Hematopoietic multipotent progenitor cell treated with erythropoietin and hydrocortisone succinate and interleukin-3 and kit ligand, for 15 days (in vitro differentiated cells): ENCODE measurements at places on chromosomes 5 and 9.

- no peak for DNase-seq
Observed at GRCh38 chr9:130607640-130608420, 28.5 kb downstream of the FUBP3 start.

DNA sequence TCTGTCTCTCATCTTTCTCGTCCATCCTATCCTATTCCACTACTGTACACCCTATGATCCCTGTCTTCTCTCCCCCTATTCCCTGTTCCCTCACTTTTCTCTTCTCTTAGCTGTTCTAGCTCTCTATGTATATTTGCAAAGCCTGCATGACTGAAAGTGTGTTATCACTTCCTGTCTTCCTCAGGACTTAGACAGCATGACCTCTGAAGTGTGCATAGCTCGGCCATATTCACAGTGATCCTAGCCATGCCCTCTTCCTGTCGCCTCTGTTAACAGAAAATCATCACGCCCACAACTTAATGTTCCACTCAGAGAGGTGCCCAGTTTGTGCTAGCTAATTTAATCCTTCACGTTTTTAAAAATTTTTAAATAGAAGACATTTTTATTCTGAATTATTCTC, 35.8 kb upstream of the CDH6 start:
- DNase-seq: no peak

DNA sequence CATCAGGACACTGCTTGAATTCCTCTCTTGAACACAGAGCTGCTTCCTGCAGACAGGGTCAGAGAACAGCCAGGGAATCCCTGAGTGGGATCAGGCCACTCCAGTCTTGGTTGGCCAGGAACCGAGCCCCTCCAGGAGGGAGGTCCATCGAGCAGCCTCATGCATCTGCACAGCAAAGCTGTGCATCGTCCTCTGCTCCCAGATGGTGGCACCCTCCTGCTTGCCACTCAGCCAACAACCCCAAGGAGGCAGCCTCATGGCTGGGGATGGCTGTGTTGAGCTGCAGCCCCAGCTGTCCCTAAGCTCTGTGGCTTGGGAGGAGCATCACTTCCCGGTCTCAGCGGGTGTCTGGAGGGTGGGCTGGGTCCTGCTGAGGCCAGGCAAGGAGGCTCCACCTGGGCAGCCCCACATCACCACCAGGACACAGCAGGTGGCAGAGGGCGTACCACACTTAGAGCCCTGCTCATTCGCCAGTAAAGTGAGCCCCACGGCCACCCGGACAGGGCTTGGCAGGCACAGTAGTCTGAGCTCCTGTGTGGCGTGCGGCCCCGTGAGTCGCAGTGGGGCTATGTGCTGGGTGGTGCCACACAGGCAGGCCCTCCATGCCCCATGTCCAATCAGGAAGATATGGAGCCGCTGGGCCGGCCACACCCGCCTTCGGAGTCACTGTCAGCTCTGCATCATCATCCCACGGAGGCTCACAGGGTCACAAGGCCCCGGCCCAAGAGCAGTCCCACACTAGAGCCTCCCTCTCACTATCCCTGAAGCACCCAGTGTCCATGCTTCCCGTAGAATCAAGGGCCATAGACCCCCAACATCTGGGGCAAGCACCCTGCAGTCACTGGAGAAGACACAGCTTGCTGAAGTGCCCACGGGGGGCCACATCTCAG, 11.9 kb downstream of the LPCAT1 start:
- no peak for DNase-seq

GRCh38 chr9:85055506-85056202, 386.1 kb downstream of the NTRK2 start:
- DNase-seq: no peak

GRCh38 chr5:169218861-169219260, 82.1 kb downstream of the SLIT3 start:
- no peak for DNase-seq

DNA sequence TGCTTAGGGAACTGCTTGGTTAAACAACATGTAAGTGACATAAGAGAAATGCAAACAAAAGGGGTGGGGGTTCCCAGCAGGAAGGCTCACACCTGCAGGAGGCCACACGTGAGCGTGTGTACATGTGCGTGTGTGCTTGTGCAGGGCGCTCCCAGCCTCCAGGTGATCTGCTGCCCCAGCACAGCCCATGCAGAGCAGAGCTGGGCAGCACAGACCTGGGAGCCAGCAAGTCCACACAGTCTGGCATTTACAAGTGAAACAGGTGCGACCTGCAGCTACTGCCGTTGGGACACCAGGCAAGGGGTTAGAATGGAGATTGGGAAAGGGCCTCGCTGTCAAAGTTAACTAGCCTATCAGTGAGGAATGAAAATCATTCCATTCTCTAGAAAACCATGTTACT, 41.8 kb downstream of the GRAMD2B start:
- DNase-seq: no peak

DNA sequence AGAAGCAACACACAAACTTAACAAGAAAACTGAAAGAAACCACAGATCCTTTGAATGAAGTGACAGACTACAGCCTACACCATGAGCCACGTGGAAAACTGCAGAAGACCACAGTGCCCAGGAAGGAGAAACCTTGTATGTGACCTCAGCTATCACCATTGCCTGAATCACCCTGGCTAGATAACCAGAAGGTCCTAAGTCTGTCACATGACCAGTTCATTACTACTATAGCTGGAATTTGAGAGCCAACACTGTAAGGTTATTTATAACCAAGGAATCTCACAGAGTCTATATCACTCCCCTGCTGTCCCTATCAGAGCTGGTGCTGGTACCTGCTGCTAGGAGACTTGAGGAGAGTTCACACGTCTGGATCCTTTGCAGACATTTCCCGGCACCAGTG, 90.3 kb upstream of the FBXL17 start:
- no peak for DNase-seq

DNA sequence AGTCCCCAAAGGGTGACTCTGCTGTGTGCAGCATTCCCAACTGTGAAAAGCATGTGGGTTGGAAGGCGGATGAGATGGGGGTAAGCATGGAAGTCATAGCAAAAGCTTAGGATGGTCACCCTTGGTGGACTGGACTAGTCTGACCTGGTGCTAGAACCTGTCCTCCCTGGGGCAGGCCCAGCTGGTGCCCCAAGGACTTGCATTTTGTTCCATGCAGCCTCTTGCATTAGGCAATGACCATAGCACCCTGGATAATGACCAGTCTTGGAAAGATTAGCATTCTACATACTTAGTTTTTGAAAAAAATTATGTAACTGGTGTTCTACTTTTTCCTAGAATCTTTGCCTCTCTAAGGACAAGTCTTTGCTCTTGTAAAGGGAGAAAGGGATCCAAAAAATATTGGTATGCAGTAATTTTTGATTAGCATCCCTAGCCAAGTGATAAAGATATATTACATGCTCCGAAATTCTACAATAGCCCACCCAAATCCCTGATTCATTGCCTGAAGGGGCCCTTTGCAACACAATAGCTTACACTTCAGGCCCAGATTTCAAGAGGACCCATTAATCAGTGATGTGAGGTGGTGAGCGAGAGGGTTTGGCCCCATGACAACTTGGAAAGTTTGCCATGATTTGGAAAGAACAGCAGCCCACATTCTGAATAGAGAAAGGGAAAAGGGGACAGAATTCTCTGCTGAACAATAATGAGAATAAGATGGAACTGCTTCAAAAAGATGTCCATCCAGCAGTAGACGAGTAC, 93.3 kb upstream of the CD180 start:
- DNase-seq: no peak

GRCh38 chr9:121689461-121690157, 38.2 kb downstream of the DAB2IP start:
- DNase-seq: no peak

- no peak for DNase-seq
Observed at GRCh38 chr9:121285835-121286687, 18.1 kb downstream of the GSN start.

GRCh38 chr5:79075646-79076426, 6.3 kb downstream of the BHMT2 start:
- no peak for DNase-seq

- DNase-seq: no peak
Observed at GRCh38 chr9:85302938-85303756, 438.6 kb downstream of the AGTPBP1 start.

GRCh38 chr9:132141948-132142594, 19.8 kb upstream of the NTNG2 start:
- no peak for DNase-seq

- DNase-seq: no peak
Observed at GRCh38 chr5:135103575-135103853, 69.5 kb upstream of the PITX1 start.

GRCh38 chr5:172664018-172664417, 23.0 kb downstream of the NEURL1B start:
- no peak for DNase-seq

- no peak for DNase-seq
Observed at GRCh38 chr9:138077898-138078540, 200.4 kb downstream of the CACNA1B start.

DNA sequence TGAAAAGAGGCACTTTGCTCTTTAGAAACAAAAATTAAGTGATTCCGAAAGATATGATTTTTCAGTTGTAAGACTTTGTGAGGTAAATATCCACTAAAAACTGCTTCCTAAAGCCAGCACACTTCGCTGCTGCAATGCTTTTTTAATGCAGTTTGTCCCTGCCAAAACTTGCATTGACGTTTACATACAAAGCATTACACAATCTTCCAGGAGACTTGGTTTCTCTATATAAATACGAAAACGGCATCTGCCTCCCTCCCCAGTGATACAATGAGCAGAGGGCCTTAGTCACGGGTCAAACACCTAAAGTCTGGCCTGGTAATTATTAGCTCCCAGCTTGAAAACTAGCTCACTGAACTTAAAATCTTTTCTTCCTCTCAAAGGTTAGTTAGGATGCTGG, 170.7 kb downstream of the TSSK1B start:
- no peak for DNase-seq

GRCh38 chr5:144503123-144503522, 332.4 kb downstream of the KCTD16 start:
- DNase-seq: no peak

GRCh38 chr5:91825618-91826017, 442.5 kb upstream of the ARRDC3 start:
- DNase-seq: no peak

DNA sequence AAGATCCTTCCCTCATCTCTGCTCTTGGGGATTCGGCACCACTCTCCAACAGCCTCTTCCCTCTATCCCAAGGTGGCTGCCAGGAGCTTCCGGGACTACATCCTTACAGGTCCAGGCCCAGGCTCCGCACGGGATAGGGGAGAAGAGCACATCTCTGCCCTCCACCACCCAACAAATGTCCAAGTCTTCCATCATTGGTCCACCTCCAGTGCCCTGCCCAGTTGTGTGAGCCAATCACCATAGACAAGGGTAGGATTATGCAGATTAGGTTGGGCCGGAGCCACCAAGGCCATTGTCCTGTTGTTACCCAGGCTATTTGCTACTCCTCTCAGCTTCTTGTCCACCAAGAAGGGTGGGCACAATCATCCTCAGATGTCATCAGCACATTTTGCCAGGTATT, 9.1 kb downstream of the UNC5A start:
- DNase-seq: no peak

DNA sequence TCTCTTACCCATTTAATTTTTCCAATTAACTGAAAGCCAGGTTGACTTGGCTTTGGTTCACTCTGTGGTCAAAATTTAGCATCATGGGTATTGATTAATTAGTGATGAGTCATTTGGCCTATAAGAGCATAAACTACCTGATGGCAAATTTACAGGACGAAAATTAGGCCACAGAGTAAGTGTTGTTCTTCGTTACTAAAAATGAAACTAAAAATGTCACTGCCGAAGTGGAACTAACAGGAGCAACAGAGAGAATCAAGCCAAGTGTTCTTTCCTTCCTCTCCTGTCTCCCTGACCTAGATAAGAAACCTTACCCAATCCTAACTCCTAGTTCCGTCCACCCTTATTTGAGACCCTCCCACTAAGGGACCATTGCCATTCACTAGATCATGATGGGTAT, 176.9 kb downstream of the RAB3C start:
- no peak for DNase-seq

DNA sequence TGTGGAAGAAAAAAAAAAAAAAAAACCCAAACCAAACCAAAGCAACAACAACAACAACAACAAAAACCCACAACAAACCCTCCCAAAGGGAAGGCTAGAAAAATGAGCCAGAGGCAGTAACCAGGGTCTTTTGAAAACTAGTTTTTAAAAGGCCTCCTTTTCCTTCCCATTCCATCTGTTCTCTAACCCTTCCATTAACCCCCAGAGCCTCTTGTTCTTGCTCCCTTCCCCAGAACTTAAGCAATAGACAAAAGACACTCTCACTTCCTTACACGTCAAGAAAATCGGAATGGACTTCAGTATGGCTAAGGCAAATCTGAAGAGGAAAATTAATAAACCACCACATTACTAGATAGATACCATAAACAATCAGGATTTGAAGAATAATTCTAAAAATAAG, 292.8 kb downstream of the ARL15 start:
- no peak for DNase-seq

GRCh38 chr5:107668154-107669095, 2.3 kb downstream of the EFNA5 start:
- DNase-seq: no peak

- DNase-seq: no peak
Observed at GRCh38 chr5:98713027-98713426, 60.4 kb upstream of the RGMB start.

DNA sequence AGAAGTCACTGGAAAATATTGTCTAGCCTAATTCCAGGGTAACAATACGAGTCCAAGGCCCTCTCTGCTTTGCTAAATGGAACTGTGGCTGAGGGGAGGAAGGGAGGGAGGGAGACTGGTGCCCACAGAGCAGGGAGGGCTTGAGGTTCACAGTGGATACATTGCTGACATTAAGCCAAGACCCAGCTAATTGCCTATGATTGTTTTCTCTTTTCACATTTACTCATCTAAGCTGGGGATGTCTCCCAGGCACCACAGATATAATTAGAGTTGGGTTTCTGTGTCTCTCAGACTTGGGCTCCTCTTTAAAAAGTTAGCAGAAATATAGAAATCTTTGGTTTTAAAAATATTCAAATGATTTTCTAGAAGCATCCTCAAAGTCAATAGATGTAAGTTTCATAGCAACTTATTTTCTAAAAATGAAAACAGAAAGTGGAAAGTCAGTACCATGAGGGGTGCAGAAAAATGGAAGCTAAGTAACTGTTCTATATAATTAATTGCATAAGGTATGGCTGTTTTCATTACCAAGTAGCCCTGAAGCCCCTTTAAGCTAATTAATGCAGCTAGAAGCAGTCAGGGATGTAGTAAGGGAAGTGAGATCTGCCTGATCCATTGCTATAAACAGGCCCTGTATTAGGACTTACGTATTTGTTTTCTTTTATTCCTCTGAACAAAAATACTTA, 259.8 kb downstream of the NDUFS4 start:
- DNase-seq: no peak

- no peak for DNase-seq
Observed at GRCh38 chr5:151338734-151339133, 8.6 kb downstream of the SLC36A2 start.
